Hematopoietic multipotent progenitor cell treated with erythropoietin and hydrocortisone succinate and interleukin-3 and kit ligand, for 4 days (in vitro differentiated cells): ENCODE measurements at places on chromosomes 5 and 9.

DNA sequence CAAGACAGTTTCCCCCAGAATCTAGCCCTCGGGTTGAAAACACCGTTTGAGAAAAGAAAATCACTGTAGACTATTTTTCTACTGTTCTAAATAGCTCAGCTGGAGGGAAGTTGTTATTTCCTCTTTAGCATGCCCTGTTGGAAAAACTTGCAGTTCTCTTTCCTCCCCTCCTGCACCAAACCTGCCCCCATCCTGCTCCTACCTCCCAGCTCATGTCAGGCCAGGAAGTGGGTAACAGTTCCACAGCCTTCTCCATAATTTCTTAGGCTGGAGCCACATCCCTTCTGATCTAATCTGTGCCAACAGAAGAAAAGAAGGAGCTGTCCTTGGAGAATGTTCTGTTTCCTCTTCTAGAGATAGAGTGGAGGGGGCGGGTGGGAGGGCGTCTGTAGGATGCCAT lies 437.7 kb downstream of the SPOCK1 start:
- no peak for DNase-seq

- DNase-seq: no peak
These were observed 74.3 kb upstream of the MARCHF11 start for GRCh38 chr5:16253856-16254255.

- no peak for DNase-seq
These were observed 34.1 kb upstream of the CPLX2 start for GRCh38 chr5:175837171-175837699.

DNA sequence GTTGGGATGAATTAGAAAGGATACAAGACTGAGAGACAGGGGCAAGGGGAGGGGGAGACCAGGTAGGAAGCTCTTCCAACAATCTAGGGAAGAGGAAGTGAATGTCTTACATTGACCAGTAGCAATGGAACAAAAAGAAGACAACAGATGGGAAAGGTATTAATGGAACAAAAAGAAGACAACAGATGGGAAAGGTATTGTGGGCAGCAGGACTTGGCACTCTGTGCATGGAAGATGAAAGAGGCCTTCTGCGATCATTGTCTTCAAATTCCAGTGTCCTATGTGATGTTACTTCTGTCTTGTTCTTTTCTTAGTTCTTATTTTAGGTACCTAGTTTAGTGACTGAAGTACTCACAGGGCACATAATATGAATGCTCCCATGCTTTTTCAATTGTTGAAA lies 161.8 kb downstream of the PALM2AKAP2 start:
- no peak for DNase-seq

- DNase-seq: no peak
These were observed 131.1 kb downstream of the FER start for GRCh38 chr5:108878756-108879155.

GRCh38 chr5:149257131-149257530 lies 14.5 kb upstream of the AFAP1L1 start:
- DNase-seq: no peak
